Vagina (tissue), 2 donors: ENCODE measurements at places on chromosomes 11 and 22. TPM values are rescaled to one million over a fixed set of nuclear protein-coding genes. Genes with fewer than 3 reads are reported as not detected.

ANKK1 gene
- 1.5 TPM for total RNA-seq

MS4A15 gene
- not detected for total RNA-seq

FGF3 gene
- total RNA-seq = not detected

OR5B21 gene
- not detected for total RNA-seq

HEPN1 gene
- total RNA-seq = not detected

- no peak overlapping the region for H3K27ac ChIP-seq
- no peak for DNase-seq
- no peaks in the 10 kb centered on the region for H3K27me3 ChIP-seq
These were observed 50.4 kb downstream of the ANO1 start for GRCh38 chr11:70128435-70128906.

GRCh38 chr22:32882774-32883530, 81.4 kb downstream of the TIMP3 start:
- H3K27me3 ChIP-seq = no peaks in the 10 kb centered on the region
- no peaks in the 10 kb centered on the region for H3K36me3 ChIP-seq
- no peak overlapping the region for H3K4me3 ChIP-seq
- peaks cover 11% of the 10 kb centered on the region for H3K4me1 ChIP-seq
- DNase-seq = no peak

DNA sequence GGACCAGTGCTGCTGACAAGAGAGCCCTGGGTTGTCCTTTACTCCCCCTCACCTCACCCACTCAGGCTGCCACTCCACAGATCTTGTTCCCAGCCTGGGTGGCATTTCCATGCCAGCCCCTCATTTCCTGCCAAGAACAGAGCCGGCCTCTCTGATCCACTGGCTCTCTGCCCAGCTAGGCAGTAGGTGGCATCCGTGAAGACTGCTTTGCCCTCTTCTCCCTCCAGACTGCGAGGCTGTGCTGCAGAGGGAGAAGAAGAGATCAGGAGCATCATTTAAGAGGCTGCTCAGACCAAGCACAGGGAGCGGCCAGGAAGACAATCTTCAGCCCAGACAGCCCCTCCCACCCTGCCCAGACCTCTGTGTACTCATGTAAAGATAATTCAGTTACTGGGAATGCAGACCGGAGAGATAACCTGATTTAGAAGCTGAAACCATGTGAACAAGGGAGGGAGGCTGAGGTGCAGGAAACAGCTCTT, 126.9 kb upstream of the NCAM1 start:
- H3K4me1 ChIP-seq = no peaks in the 10 kb centered on the region
- no peaks in the 10 kb centered on the region for H3K36me3 ChIP-seq
- H3K4me3 ChIP-seq = no peak overlapping the region
- no peak for DNase-seq
- no peaks in the 10 kb centered on the region for H3K27me3 ChIP-seq

GRCh38 chr11:57964660-57965059, 59.0 kb upstream of the OR9Q1 start:
- no peaks in the 10 kb centered on the region for H3K4me1 ChIP-seq
- no peak overlapping the region for H3K27ac ChIP-seq
- no peak overlapping the region for H3K4me3 ChIP-seq
- no peaks in the 10 kb centered on the region for H3K36me3 ChIP-seq
- H3K27me3 ChIP-seq = no peaks in the 10 kb centered on the region

DNA sequence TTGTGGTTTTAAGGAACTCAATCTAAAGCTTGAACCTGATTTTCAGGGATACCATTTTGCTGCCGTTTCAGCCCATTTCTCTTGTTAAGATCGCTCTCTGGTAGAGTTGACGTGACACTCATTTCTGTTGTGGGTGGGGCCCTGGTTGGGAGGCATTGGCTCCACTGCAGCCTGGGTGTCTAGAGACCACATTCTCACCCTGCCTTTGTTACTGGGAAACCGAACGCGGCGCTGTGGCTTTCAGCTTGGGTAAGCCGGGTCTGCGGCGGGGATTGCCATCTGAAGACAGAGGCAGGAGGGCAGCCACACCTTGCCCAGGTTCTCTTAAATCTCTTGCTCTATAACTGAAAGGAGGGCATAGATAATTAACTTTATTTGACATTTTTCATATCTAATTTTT, 3.2 kb downstream of the EHF start:
- peak overlapping the region; percentile 51 for H3K27ac ChIP-seq
- H3K4me1 ChIP-seq = peaks cover 4% of the 10 kb centered on the region
- H3K27me3 ChIP-seq = no peaks in the 10 kb centered on the region
- no peak for DNase-seq
- no peaks in the 10 kb centered on the region for H3K36me3 ChIP-seq
- H3K4me3 ChIP-seq = peak overlapping the region; percentile 39

DNA sequence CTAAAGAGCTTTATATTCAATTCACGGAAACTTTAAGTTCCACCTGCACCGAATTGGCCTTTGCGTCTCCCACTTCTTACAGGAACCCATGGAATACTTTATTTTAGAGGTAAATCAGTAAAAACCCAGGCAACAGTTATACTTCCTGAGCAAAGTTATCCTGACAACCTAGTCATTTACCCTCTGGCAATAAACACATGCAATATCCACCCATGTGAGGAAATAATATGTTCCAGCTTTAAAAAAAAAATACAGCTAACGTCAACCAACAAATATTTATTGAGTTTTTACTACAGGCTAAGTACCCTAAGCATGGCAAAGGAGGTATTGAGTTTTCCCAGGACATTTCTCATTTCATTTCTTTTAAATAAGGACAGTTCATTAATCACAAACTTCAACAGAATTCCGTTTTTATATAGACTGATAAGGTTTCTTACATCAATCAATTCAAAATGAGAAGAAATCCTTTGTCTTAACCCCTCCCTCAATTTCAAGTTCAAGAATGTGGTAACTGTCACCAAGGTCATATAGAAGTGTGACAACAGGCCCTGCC, 38.3 kb upstream of the CCDC34 start:
- no peak for DNase-seq
- peaks cover 20% of the 10 kb centered on the region for H3K4me1 ChIP-seq
- no peaks in the 10 kb centered on the region for H3K27me3 ChIP-seq
- H3K36me3 ChIP-seq = no peaks in the 10 kb centered on the region

- H3K27me3 ChIP-seq = no peaks in the 10 kb centered on the region
- H3K36me3 ChIP-seq = peaks cover 18% of the 10 kb centered on the region
- peaks cover 29% of the 10 kb centered on the region for H3K4me1 ChIP-seq
- no peak overlapping the region for H3K27ac ChIP-seq
- H3K4me3 ChIP-seq = no peak overlapping the region
- DNase-seq = no peak
These were observed 6.7 kb downstream of the CASTOR1 start for GRCh38 chr22:30282616-30283046.

- no peak within 1 kb of the TSS for H3K27ac ChIP-seq
- H3K4me1 ChIP-seq = no peaks in the 10 kb centered on the region
- peak within 1 kb of the TSS; percentile 1 for H3K4me3 ChIP-seq
- H3K27me3 ChIP-seq = no peaks in the 10 kb centered on the region
- no peak for DNase-seq
These were observed at the start of gene CCDC81 for GRCh38 chr11:86374586-86374985. Gene CCDC81 (plus strand): TSS chr11:86374887. CDS start chr11:86375164, 277 bp downstream.

- H3K27ac ChIP-seq = no peak overlapping the region
- no peaks in the 10 kb centered on the region for H3K27me3 ChIP-seq
- DNase-seq = no peak
- H3K36me3 ChIP-seq = peaks cover 20% of the 10 kb centered on the region
These were observed 29.0 kb upstream of the ADORA2A start for GRCh38 chr22:24398409-24398808.

DNA sequence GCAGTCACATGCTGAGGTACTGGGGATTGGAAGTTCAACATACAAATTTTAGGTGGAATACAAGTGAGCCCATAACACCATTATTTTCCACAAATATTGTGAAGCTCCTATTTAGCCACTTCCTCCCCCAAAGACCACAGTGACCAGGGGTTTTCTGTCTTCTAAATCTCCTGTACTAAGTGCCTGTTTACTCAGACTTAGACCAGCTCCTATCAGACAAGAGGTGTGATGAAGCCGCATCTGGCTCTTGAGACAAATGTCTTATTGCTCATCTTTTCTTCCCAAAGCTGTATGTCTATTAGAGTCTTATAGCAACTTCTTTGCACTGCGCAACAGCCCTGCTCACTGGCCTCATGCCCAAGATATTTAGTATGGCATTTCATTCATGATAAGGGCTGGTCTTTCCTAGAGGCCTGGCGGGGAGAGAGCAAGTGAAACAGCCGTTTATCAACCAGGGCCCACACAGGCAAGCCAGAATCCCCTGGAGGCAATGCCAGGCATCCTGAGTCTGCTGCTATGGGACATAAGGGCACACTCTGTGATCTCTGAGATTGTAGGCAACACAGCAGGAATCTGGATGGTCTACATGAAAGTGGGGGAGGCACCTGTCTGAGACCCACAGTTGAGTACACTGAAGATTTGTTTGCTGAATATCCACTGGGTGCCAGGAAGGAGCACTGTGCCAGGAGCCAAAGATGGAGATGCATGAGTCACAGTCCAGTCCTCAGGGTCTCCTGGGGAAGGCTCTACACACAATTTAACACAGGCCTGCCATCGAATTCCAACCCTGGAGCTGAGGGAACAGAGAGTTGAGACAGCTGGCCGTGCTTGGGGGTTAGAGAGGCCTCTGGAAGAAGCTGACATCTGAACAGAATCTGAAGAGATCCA, 78.5 kb upstream of the NCAM1 start:
- no peak overlapping the region for H3K27ac ChIP-seq
- no peak for DNase-seq
- no peaks in the 10 kb centered on the region for H3K36me3 ChIP-seq
- peaks cover 26% of the 10 kb centered on the region for H3K4me1 ChIP-seq
- H3K4me3 ChIP-seq = no peak overlapping the region
- H3K27me3 ChIP-seq = no peaks in the 10 kb centered on the region

GRCh38 chr11:72617080-72617762, 57.0 kb downstream of the PDE2A start:
- DNase-seq = no peak
- H3K36me3 ChIP-seq = no peaks in the 10 kb centered on the region
- H3K4me1 ChIP-seq = peaks cover 43% of the 10 kb centered on the region
- H3K4me3 ChIP-seq = no peak overlapping the region
- peak overlapping the region; percentile 66 for H3K27ac ChIP-seq
- H3K27me3 ChIP-seq = no peaks in the 10 kb centered on the region

- H3K4me1 ChIP-seq = peaks cover 12% of the 10 kb centered on the region
- DNase-seq = no peak
- H3K36me3 ChIP-seq = peaks cover 6% of the 10 kb centered on the region
- H3K27me3 ChIP-seq = no peaks in the 10 kb centered on the region
- peak overlapping the region; percentile 53 for H3K27ac ChIP-seq
These were observed 19.0 kb downstream of the POLD3 start for GRCh38 chr11:74611369-74611861.

DNA sequence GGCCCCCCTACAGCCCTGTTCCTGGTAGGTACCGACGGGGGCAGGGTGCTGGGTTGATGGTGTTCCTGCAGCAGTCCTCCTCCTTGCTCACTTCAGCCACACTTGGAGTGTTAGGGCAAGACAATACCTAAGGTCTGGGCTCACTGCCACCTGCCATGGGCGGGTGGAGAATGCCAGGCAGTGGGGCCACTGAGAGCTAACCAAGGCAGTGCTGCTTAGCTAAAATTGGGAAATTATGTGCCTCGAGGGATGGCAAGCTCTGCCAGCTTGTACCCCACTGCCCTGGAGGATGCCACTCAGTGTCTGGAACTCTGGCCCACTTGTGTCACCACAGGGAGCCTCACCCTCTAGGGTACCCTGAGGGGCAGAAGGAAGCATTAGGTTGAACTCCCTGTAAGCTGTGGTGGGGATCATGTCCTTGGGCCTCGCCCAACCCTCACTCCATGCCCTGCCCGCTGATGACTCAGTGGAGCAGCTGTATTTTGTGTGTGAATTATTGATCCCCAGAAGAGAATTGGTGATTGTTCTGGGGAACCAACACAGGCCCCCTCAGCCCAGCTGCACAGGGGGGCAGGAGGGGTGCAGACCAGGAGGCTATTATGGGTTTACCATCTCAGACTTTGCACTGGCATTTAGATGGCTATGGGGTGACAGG, 17.7 kb downstream of the PHLDB1 start:
- DNase-seq = no peak
- H3K4me1 ChIP-seq = peaks cover 65% of the 10 kb centered on the region
- H3K36me3 ChIP-seq = no peaks in the 10 kb centered on the region
- no peaks in the 10 kb centered on the region for H3K27me3 ChIP-seq
- no peak overlapping the region for H3K4me3 ChIP-seq

GRCh38 chr22:42623756-42624441, 9.2 kb upstream of the POLDIP3 start:
- H3K27ac ChIP-seq = peak overlapping the region; percentile 75
- no peak overlapping the region for H3K4me3 ChIP-seq
- no peaks in the 10 kb centered on the region for H3K36me3 ChIP-seq
- H3K4me1 ChIP-seq = peaks cover 52% of the 10 kb centered on the region

- no peak for DNase-seq
- H3K36me3 ChIP-seq = no peaks in the 10 kb centered on the region
- no peaks in the 10 kb centered on the region for H3K4me1 ChIP-seq
- no peak overlapping the region for H3K4me3 ChIP-seq
- no peaks in the 10 kb centered on the region for H3K27me3 ChIP-seq
These were observed 367.3 kb downstream of the OPCML start for GRCh38 chr11:133164986-133165385.

GRCh38 chr11:127451861-127452260, 451.3 kb upstream of the KIRREL3 start:
- no peaks in the 10 kb centered on the region for H3K36me3 ChIP-seq
- H3K4me3 ChIP-seq = no peak overlapping the region
- no peaks in the 10 kb centered on the region for H3K27me3 ChIP-seq
- no peak for DNase-seq
- H3K27ac ChIP-seq = no peak overlapping the region

GRCh38 chr11:3849297-3849874, 6.1 kb upstream of the STIM1 start:
- no peaks in the 10 kb centered on the region for H3K27me3 ChIP-seq
- DNase-seq = no peak
- H3K4me1 ChIP-seq = peaks cover 14% of the 10 kb centered on the region
- H3K27ac ChIP-seq = no peak overlapping the region
- no peak overlapping the region for H3K4me3 ChIP-seq
- H3K36me3 ChIP-seq = no peaks in the 10 kb centered on the region

GRCh38 chr11:129950101-129951091, 52.2 kb downstream of the PRDM10 start:
- no peaks in the 10 kb centered on the region for H3K27me3 ChIP-seq
- H3K4me3 ChIP-seq = no peak overlapping the region
- H3K27ac ChIP-seq = no peak overlapping the region
- no peaks in the 10 kb centered on the region for H3K36me3 ChIP-seq
- DNase-seq = no peak
- H3K4me1 ChIP-seq = no peaks in the 10 kb centered on the region

- H3K4me3 ChIP-seq = no peak overlapping the region
- no peaks in the 10 kb centered on the region for H3K4me1 ChIP-seq
- H3K27me3 ChIP-seq = no peaks in the 10 kb centered on the region
- H3K27ac ChIP-seq = no peak overlapping the region
- no peaks in the 10 kb centered on the region for H3K36me3 ChIP-seq
- no peak for DNase-seq
These were observed 18.8 kb upstream of the OR5B21 start for GRCh38 chr11:58526721-58527120.
